Stimulated activated memory B cell treated with anti-CD40 and anti-IgM and Interleukin-4, amounts not matched to agents 10 μg/mL and 1 μg/mL and 100 μg/mL, for 72 hours (primary cell): ENCODE measurements at places on chromosomes 11 and 22.

- ATAC-seq: no peak
Measured at GRCh38 chr22:39179401-39179827, 26.9 kb upstream of the CBX7 start.

- ATAC-seq: no peak
Measured at GRCh38 chr22:30890686-30891442, 77.7 kb downstream of the MORC2 start.

DNA sequence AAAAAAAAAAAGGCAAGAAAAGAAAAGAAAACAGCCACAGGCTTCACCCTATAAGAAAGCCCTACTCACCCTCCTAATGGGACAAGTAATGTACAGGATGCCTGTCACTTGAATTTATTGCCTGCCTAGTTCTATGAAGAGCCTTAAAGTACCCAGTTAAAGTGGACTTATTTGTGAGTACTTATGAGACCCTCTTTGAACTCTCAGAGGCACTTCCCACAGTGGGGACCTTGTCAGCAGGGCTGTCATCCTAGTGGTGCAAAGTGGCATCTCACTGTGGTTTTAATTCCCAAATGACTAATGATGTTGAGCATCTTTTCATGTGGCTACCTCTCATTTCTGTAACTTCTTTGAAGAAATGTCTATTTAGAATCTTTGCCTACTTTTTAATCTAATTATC lies 41.8 kb upstream of the BARX2 start:
- ATAC-seq: no peak

- ATAC-seq: no peak
Measured at GRCh38 chr22:28187612-28188011, 268.6 kb upstream of the PITPNB start.

GRCh38 chr11:206526-207207 lies 532 bp downstream of the BET1L start:
- peak; percentile 0 for ATAC-seq

GRCh38 chr11:86957976-86958646 lies 2.9 kb upstream of the FZD4 start:
- no peak for ATAC-seq

GRCh38 chr11:70490208-70490607 lies 91.9 kb downstream of the CTTN start:
- ATAC-seq: peak; percentile 61

GRCh38 chr22:50183141-50183971 lies 2.4 kb upstream of the TRABD start:
- ATAC-seq: no peak

DNA sequence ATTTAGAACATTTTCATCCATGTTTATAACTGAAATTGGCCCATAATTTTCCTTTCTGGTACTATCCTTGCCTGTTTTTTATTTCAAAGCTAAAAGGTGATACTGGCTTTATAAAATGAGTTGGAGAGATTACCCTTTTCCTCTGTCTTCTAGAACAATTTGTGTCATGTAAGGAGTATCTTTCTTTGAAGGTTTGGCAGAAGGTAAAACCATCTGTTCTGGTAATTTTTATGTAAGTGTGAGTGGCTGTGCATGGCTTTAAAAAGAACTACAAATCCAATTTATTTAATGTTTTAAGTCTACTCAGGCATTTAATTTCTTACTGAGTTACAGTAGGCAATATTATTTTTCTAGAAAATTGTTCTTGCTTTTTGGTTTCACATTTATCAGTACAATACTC lies 7.7 kb upstream of the MRGPRD start:
- ATAC-seq: no peak

DNA sequence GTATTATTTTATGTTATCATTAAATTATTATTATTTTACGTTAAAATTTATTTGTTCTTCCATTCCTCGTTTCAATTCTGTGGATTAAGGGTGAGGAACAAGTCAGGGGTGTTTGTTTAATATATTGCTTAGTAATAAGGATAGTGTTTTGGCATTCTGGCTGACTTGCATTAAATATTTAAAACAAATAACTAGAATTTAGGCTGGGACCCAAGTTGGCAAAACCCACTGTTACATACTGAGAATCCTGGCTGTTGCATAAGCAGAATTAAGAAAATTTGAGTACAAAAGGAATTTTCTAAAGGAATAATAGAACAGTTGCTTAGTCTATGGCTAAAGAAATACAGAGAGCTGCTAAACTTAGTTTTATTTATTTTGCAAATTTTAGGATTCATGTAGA lies 196.4 kb downstream of the GUCY1A2 start:
- ATAC-seq: no peak

- ATAC-seq: no peak
Measured at GRCh38 chr11:76218449-76219178, 12.3 kb upstream of the WNT11 start.

DNA sequence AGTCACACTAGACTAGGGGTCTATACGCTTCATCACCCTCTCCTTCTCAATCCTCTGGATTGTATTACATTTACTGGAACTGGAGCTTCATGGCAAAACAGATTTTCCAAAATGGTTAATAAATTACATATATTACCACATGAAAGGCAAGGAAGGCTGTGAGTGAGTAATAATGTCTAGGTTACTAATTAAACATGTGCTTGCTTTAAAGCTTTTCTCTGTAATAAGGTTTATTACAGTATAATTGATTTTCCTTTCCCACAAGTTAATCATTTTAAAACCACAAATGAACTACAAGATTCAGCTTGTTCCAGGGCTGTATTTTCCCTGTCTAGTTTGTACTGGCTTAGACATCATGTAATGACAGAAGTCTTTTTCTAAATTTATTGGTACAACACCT lies 25.6 kb downstream of the MMP13 start:
- ATAC-seq: no peak

DNA sequence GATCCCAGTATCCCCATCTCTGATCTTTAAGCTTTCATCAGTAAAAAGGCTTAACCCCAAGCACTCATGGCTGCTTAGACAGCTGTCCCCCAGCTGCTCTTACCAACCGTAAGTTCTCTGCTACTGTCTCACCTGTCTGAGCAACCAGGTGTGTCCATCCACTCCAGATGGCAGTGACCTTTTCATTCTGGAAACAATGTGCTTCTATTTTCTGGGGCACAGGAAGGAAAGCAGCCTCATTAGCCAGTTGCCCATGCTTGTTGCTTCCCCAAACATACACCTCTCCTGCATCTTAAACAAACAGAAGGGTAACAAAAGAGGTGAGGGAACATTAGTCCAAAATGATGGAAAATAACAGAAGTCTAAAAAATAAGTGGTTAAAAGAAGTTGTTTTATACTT lies 24.4 kb downstream of the SERGEF start:
- no peak for ATAC-seq

DNA sequence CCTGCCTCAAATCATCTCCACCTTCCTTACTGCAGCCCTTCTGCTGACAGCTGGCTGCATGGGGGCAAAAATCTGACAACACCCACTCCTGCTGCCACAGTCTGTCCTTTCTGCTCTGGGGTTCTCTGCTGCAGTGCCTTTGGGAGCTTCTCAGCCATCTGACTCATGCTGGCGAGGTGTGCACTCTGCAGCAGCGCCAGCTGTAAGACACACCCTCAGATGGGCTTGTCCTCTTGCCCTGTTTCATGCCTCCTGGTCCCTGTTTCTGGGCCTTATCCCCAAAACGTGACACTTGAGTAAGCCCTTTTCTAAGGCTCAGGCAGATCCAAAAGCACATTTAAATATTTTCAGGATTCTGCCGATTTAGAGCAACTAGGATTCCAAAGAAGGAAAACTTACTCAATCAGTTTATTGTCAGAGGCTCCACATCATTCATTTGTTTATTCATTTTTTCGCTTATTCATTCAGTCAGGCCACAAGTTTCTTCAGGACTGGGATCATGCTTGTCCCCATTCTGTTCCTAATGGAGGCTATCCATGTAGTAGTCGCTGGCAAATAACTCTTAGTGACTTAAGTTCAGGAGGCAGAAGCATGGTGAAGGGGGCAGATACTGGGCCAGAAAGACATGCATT lies 60.2 kb downstream of the SMIM38 start:
- no peak for ATAC-seq

- ATAC-seq: no peak
Measured at GRCh38 chr22:35837101-35837727, 119.5 kb downstream of the APOL5 start.

DNA sequence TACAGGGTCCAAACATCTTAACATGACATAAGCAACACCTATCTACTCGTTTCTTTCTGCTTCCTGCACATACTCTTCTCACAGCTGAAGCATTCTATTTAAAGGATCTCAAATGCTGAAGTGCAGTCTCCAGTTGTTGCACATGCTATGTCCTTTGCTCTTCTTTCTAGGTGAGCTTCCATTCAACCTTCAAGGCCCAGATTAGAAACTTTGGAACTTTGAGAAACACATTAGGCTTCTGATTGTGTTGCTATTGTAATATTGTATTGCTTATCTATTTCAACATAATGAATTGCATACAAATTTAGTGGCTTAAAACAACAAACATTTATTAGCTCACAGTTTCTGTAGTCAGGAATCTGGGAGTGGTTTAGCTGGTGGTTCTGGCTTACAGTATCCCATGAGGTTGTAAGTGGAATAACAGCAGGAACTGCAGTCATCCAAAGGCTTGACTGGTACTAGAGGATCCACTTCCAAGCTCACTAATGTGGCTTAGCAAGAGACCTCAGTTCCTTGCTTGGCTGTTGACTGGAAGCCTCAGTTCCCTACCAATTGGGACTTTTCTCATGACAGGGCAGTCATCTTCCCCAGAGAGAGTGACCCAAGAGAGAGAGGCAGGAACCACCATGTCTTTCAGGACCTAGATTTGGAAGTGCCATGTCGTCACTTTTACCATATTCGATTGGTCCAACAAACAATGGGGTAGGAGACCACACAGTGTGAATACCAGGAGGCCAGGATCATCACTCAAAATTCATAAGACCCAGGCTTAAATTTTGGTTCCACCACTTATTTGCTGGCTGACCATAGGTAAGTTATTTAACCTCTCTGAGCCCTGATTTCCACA lies 27.2 kb upstream of the RASSF10 start:
- no peak for ATAC-seq

GRCh38 chr22:20783844-20784723 lies 10.2 kb downstream of the SERPIND1 start:
- peak; percentile 83 for ATAC-seq

DNA sequence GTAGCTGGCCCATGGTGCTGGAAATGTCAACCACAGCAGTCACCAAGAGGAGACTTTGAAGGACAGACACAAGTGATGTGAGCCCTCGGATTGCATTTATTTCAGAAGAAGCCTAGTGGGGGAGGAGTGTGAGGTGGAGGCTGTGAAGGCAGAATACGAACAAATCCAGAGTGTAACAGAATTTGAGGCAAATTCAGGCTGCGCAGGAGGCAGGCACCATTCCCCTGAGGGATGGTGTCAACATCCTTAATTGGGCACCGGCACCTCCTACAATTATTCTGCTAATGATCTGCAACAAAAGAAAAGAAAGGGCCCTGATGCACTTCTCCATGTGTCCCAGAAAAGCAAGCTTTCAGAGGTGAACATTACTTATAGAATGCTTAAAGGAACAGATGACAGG lies 32.2 kb downstream of the CWC15 start:
- peak; percentile 39 for ATAC-seq

GRCh38 chr11:62593434-62594044 lies 2.2 kb upstream of the TUT1 start:
- no peak for ATAC-seq

GRCh38 chr11:131644204-131644795 lies 273.9 kb downstream of the NTM start:
- peak; percentile 46 for ATAC-seq

- ATAC-seq: no peak
Measured at GRCh38 chr11:3707176-3707575, 36.0 kb upstream of the CHRNA10 start.

DNA sequence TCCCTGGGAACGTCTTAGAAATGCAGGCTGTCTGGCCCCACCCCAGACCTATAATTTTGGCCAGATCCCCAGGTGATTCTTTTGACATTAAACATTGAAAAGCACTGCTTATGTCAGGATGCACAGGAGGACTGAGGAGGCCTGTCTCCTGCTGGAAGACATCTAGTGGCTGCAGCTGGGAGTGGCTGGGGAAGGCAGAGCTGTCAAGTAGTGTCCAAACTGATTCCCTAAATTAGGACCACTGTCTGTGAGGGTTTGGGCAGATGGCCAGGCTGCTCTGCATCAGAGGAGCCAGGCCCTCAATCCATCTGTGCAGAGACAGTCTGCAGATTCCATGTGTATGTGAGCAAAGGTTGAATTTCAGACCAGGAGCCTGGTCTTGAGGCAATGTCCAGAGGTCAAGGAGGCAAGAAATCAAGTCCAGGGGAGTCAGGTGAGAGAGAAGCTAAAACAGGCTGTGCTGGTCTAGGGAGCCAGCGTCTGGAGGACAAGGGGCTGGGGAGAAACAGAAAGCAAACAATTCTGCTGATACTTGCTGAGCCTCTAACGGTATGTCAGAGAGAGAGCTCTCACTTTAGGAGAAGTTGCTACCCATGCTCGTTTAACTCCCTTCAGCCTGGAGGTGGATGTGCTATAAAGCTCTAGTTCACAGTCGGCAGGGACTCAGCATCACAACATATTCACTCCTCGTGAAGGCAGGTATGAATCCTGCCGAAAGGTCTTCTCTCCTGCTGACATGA lies 15.3 kb upstream of the SYTL2 start:
- ATAC-seq: no peak

- ATAC-seq: no peak
Measured at GRCh38 chr11:8720868-8721608, 38.4 kb downstream of the RPL27A start.

DNA sequence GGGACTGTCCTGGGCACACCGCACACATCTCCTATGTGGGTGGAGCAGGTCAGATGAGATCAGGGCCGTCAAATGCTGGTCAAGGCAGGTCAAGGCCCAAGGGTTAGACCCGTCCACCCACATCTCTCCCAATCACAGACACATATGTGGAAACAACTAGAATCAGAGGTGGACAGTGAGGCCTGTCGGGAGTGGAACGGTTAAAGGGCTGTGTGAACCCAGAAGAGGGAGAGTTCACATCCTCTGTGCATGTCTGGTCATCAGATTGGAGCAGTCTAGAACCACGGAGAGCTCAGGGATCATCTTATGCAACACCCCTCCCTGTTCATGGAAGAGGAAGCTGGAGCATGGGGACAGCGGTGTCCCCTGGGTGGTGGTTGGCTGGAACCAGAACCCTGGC lies 5.9 kb downstream of the ARL2 start:
- no peak for ATAC-seq

GRCh38 chr11:69027704-69028372 lies 14.8 kb upstream of the MRGPRF start:
- ATAC-seq: no peak

GRCh38 chr11:61545341-61545740 lies 35.5 kb downstream of the SYT7 start:
- ATAC-seq: no peak

- ATAC-seq: no peak
Measured at GRCh38 chr11:124798991-124799347, 1.2 kb downstream of the MSANTD2 start.

- no peak for ATAC-seq
Measured at GRCh38 chr11:114088836-114089235, 29.3 kb downstream of the ZBTB16 start.
